ENCODE measurements at places on chromosomes 6 and 20.
A peak's percentile ranks its signal among the peaks of the same experiment; 100 is the strongest.

GRCh38 chr6:157982102-157982562 is 469 bp downstream of the SYNJ2 start:
- peak; percentile 22 for DNase-seq

GRCh38 chr6:145643760-145644159 is 91.6 kb downstream of the EPM2A start:
- DNase-seq, result no peak

DNA sequence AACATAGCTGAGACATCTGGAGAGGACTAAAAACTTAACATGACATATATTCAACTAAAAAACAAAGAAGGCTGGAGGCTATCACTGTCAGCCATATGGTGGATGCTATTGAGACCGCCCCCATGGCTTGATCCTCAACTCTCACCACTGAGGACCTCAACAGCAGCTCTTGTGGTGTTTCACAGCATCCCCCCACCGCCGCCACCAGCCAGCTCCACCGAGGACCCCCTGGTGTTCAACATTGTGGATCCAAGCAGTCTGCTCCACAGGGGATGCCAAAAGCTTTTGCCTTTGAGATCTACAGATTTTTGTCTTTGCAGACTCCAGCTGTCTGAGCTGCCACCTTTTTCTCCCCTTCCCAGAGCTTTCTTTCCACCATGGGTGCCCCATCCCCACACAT is 64.6 kb downstream of the NUS1 start:
- DNase-seq, result no peak

GRCh38 chr6:33738153-33738552 is 8.6 kb downstream of the IP6K3 start:
- DNase-seq, result no peak

GRCh38 chr20:11895861-11896387 is 21.8 kb upstream of the BTBD3 start:
- no peak for DNase-seq

DNA sequence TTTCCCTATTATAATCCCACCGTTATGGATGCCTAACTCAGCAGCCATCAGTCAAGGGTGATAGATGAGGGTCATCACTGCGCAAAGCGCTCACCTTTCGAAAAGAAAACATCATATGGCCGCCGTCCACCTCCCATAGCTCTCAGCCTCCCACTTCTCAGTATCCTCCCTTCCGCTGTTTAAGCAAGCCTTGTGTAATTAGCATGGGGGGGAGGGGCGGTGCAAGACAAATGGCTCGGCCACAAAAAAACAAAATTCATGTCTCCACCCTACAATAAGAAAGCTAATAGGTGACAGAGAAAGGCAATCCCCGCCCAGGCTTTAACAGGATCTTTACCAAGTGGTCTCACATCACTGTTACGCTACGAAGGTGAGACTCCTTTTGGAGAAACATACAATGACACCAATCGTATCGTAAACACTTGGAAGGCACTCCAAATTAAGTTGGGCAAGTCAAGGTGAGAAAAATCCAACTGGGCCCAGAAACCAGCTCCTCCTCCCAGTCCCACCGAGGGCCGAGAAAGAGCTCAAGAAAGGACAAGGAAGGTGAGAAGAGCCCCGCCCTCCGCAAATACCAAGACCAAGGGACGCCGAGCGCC is 645 bp downstream of the DDX39B start:
- peak; percentile 70 for DNase-seq

All from activated CD4-positive, alpha-beta T cell treated with anti-CD3 and anti-CD28 coated beads, Interleukin-2, amount 50 U/mL, for 1 hour (primary cell).